Testis (tissue), 5 donors: ENCODE measurements at places on chromosomes 16 and 17. TPM values are rescaled to one million over a fixed set of nuclear protein-coding genes. Genes with fewer than 3 reads are reported as not detected.

DCUN1D3 gene
- 19.5 TPM for polyA plus RNA-seq

- DNase-seq = no peak
These were observed 2.9 kb downstream of the KRT28 start for GRCh38 chr17:40796846-40797245.

DNA sequence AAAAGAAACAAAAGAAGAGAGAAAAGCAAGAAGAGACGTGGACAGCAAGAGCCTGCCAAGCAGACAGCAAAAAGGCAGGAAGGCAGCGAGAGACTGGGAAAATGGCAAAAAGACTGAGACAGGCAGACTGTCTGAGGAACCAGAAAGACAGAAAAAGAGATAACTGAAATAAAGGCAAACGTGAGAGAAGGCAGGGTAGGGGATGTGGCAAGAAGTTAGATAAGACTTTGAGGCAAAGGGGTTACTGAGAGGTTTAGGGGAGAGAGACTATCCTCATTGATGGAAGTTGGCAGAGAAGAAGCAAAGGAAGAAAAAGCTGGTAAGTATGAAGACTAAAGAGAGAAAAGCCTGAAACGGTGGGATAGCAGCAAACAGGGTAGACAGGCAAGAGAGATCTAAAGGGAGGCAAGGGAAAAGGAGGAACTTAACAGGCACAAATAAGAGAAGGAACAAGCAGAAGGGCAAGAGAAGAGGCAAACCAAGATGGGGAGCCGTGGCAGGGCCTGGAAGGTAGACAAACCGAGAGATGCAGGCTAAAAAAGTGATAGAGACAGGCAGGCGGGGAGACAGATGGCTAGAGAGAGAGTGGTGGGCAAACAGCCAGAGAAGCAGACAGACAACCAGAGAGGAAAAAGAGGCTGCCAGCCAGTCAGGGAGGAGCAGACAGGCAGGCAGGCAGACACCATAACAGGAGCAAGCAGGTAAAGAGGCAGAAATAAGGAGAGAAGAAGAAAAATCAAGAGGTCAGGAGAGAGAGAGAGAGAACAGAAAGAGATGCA is 7.1 kb upstream of the CHD3 start:
- peak; percentile 49 for DNase-seq

GRCh38 chr16:87350681-87351319 is 32.8 kb downstream of the FBXO31 start:
- DNase-seq = peak; percentile 38

KRTAP4-12 gene
- polyA plus RNA-seq = not detected

SPN gene
- polyA plus RNA-seq = 3.2 TPM

TXNL4B gene
- polyA plus RNA-seq = 30.9 TPM

CLDN6 gene
- polyA plus RNA-seq = 0.70 TPM

DNA sequence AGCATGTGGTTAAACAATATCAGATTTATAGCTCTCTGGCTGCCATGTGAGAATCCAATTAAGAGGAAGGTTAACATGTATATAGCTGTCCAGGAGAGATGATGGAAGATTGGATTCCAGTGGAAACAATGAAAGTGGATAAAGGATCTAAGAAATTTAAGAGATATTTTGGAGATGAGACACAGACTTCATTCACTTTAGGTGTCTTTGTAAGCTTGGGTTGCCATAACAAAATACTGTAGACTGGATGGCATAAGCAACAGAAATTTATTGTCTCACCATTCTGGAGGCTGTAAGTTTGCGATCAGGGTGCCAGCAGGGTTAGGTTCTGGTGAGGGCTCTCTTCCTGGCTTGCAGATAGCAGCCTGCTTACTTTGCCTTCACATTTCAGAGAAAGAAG is 155.9 kb upstream of the MYOCD start:
- DNase-seq = no peak

DNA sequence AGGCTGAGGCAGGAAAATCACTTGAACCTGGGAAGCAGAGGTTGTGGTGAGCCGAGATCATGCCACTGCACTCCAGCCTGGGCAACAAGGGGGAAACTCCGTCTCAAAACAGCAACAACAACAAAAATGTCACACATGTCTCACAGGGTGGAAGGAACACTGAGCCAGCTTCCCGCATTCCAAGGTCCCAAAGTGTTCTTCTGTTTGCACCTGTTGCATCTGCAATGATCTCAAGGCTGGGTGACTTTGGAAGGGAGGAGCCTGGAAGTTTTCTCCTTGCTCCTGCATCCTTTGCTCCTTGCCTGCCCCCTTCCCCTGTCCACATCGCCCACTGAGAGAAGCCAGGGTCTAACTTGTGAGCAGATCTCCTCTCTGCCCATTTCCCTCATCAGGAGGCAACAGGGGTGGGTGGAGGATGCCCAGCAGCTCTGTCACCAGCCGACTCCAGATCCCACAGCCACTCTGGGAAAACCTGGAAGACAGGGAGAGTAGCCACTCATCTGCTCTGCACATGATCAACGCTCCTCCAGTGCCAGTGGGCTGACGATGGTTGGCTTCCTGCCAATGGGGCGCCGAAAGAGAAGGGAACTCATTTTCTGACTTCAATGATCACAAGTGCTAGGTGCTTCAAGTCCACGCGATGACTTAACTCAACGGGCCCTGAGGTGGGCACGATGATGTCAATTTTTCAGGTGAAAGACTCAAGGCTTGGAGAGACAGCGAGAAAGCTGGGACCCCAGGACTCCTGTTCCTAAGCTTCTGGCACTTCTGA is 12.6 kb downstream of the CHST6 start:
- no peak for DNase-seq

GRCh38 chr17:1275205-1275961 is 4.1 kb upstream of the TRARG1 start:
- DNase-seq = no peak

PRR15L gene
- polyA plus RNA-seq = 6.2 TPM

DNA sequence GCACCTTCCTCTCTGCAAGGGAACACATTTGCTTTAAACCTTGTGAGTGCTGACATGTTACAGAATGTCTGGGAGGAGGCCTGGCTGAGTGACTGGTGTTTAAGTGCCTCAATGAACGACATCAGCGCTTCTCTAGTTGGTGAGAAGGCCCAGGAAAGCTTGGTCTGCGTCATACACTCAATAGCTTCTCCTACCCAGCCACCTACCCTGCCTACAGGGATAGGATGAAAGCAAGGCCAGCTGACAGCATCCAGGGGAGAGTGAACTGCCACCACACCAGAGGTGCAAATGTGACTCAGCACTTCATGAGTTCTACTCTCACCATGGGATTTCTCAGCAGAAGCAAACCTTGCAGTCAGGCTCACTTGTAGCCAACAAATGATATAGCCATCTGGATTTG is 31.7 kb upstream of the CFAP20 start:
- no peak for DNase-seq

SHBG gene
- 17.8 TPM for polyA plus RNA-seq

GRCh38 chr16:83831456-83831987 is 23.7 kb downstream of the HSBP1 start:
- DNase-seq = no peak

SLX1A gene
- 10.4 TPM for polyA plus RNA-seq

- DNase-seq = no peak
These were observed 2.3 kb upstream of the CYTH1 start for GRCh38 chr17:78784352-78784751.

TBC1D16 gene
- 11.7 TPM for polyA plus RNA-seq

DNA sequence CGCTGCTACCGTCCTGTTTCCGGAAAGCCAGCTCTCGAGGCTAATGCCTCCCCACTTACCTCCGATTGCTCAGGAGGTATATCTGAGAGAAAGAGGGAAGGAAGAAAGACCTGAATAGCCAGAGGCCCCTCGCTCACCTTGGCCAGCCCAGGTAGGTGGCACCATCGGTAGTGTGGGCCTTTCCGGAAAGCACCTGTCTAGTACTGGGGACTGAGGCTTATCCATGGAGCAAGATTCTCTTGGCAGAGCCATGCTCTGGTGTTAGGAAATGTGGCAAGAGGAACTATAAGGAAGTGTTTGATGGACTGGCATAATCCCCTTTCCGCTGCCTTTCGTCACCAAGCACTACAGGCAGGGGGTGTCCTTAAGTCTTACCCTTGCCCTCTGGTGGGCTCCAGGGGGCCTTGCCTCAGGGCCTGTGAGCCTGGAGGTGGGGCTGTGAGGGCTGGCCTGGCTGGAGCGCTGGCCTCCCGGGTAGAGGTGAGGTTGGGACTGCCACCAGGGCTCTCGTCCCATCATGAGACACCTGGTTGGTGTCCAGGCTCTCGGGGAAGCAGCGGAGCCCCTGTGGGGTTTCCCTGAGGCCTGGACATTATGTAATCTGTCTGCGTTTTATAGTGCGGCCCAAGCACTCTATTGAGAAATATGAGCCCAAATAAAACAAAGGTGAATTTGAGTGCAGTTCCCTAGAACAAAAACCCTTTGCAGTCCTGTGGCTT is 2.9 kb downstream of the CMIP start:
- DNase-seq = no peak

DNA sequence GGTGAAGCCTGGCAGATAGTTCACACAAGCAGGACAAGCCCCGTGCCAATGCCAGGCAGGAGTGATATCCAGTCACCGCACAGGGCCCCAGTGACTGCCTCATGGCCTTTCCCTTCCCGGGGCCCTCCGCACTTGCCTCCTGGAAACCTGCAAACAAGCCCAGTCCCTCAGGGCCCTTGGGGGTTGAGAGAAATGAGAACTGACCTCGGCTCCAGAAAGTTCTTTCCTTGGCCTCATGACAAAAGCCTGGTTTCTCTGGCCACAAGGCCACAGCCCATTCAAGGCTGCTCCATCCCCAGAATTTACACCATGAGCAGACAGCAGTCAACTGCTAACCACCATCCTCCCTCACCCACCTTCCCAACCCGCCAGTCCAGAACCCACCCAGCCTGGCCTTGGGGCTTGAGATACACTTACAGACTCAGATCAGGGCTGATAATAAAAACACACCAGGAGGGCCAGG is 77.6 kb downstream of the CCDC182 start:
- peak; percentile 14 for DNase-seq

DNA sequence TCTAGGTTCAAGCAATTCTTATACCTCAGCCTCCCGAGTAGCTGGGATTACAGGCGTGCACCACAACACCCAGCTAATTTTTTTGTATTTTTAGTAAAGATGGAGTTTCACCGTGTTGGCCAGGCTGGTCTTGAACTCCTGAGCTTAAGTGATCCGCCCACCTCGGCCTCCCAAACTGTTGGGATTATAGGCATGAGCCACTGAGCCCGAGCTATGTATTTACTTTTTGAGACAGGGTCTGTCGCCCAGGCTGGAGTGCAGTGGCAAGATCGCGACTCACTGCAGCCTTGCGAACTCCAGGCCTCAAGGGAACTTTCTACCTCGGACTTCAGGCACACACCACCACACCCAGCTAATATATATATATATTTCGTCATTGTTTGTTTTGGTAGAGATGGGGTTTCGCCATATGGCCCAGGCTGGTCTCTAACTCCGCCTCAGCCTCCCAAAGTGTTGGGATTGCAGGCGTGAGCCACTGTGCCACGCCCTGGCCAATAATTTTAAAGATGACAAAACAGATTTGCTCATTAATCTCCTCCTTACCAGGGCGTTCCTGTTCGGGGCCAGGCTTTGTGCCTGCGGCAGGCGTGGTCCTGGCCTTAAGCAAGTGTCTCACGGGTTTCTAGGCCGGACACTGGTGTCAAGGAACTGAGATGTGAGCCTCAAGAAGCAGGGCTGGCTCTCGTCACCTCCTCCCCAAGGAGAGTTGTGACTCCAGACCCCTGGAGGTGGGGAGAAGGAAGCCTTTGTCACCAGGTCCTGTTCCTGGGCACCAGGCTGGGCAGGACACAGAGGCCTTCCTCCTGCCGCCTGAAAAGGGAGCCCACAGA is 4.3 kb upstream of the NPW start:
- DNase-seq = no peak

- peak; percentile 92 for DNase-seq
These were observed 519 bp downstream of the DDX5 start for GRCh38 chr17:64505340-64506200.

FZD2 gene
- polyA plus RNA-seq = 6.1 TPM

DNA sequence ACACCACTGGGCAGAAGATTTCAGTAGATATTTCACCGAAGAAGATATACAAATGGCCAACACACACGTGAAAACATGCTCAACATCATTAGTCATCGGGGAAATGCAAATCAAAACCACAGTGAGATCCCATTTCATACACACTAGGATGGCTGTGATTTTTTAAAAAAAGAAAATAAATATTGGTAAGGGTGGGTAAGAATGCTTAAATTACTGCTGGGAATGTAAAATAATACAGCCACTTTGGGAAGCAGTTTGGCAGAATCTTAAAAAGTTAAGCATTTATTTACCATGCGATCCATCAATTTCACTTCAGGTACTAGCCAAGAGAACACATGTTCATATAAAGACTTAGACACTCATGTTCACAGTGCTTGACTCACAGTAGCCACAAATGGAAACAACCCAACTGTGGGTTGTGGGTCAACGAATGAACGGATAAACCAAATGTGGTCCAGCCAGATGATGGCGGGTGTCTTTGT is 6.5 kb upstream of the C16orf74 start:
- no peak for DNase-seq

KRTAP4-4 gene
- polyA plus RNA-seq = not detected
